ENCODE measurements at places on chromosomes 16 and 17. TPM values are rescaled to one million over a fixed set of nuclear protein-coding genes. Genes with fewer than 3 reads are reported as not detected.

- no peak for DNase-seq
Observed at GRCh38 chr17:81884968-81885367, 6.4 kb downstream of the ALYREF start.

- no peak for DNase-seq
Observed at GRCh38 chr17:14204084-14204483, 32.6 kb downstream of the CDRT15 start.

Gene PHOSPHO1
- 3.0 TPM for total RNA-seq

Gene LRRC37A
- 1.2 TPM for total RNA-seq

Gene LCAT
- 17.6 TPM for total RNA-seq
